Jurkat, Clone E6-1 (cell line): ENCODE measurements at places on chromosomes 2 and 18.

DNA sequence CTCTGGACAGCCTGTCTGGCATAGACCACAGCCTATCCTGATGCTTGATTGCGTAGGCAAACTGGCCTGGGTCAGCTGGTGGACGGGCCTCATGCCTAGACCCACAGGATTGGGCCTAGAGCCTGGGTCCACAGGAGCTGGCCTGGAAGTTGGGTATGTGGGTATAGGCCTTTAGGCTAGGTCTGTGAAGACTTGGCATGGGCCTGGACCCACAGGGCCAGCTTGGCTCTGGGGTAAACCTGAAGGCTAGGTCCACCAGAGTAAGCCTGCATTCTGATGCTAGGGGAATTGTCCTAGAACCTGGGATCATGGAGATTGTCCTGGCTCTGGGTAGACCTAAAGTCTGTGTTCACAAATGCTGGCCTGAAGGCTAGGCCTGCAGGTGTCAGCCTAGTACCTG, 1293.7 kb downstream of the CNTNAP5 start:
- no peak for DNase-seq

DNA sequence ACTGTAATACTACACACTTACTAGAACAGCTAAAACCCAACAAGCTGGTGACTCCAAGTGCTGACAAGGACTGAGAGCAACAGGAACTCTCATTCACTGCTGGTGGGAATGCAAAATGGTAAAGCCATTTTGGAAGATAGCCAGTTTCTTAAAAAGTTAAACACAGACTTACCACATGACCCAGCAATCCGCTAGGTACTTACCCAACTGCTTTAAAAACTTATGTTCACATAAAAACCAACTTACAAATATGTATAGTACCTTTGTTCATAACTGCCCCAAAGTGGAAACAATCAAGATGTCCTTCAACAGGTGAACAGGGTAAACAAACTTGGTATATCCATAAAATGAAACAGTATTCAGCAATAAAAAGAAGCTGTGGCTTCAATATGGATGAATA, 153.1 kb upstream of the ZFP36L2 start:
- DNase-seq: no peak

DNA sequence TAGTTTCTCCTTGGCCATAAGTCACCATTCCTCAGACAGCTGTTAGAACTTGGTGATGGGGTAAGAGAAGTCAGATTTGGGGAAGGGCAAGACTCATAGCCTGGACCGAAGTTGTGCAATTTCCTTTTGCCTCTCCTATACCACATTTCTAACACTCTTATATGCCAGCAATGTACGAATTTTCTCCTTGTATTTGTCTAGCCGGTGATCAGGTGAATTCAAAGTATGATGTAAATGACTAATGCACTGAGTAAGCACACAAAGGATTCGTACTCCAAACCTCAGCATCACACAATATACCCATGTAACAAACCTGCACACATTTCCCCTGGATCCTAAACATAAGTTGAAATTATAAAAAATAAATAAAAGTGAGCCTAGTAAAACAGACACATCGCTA, 1143.5 kb upstream of the CELF4 start:
- no peak for DNase-seq

DNA sequence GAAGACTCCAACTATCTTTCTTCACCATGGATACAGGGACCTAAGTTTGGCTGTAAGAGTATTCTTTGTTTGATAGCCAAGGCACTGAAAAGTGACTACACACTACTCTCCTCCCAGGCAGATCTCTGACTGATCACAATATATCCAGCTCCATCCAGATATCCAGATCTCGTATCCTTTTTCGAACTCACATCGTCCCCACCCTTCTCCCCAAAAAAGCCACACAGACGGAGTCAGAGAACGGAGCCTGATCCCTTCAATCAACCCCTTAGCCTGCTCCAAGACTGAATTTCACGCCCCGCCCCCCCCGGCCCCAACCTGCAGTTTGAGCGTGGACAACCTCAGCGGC, 533 bp downstream of the DHX57 start:
- DNase-seq: no peak

- no peak for DNase-seq
Measured at GRCh38 chr2:217732992-217733391, 269.8 kb downstream of the TNS1 start.

- no peak for DNase-seq
Measured at GRCh38 chr2:139684286-139684860, 904.2 kb upstream of the NXPH2 start.

DNA sequence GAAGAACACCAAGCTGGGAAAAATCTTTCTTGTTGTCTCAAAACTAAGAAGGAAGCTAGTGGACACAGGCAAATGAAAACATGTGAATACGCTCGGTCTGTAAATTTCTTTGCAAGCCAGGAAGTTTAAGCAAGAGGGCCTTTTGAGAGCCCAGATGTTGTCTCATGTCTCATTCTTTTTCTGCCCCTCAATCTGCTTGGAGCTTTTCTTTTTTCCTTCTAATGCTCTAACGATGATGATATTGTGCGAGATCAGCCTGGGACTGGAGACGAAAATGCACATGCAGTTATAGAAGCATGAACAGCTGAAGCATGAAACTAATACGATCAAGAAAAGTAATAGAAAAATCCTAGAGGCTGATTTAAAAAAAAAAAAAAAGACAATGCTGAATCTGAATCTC, 138.6 kb upstream of the CHAC2 start:
- DNase-seq: no peak

DNA sequence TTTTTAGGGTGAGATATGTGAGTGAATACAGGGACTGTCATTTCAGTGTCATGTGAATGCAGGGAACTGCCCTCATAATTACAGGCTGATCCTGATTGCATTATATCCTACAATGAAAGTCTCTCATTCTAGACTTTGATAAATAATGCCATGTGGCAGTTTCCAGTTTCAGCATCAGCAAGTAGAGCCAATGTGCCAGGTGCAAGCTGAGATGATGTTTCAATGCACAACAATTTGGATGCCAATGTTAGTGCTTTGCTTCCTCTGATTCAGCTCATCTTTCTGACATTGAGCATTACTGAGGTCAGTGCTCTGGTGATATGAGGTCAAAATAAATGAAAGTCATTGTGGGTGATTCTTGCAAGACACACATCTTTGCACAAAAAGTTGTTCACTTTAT, 63.7 kb upstream of the TFPI start:
- DNase-seq: no peak

- DNase-seq: no peak
Measured at GRCh38 chr2:107197594-107198294, 311.8 kb upstream of the ST6GAL2 start.

DNA sequence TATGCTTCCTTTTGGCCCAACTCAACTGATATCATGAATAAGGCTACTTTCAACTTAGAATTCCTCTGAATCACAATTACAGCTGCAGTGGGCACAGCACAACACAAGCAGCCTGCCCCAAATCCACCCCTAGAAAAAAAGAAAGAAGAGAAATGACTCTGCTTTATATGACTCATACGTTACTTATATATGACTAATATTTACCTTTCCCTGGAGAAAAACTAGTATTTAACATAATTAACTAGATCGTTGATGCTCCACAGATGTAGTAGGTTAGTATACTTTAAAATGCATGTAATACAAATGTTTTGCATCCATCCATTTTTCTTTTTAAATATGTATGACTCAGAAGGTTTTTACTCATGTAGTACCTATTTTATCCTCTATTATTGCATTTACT, 133.3 kb upstream of the UNC80 start:
- DNase-seq: no peak

GRCh38 chr2:65880436-65880835, 448.0 kb upstream of the SPRED2 start:
- no peak for DNase-seq

- DNase-seq: no peak
Measured at GRCh38 chr2:50480507-50480906, 551.4 kb downstream of the NRXN1 start.
